NCI-H460 (cell line): ENCODE measurements at places on chromosomes 6 and 20.
A peak's percentile ranks its signal among the peaks of the same experiment; 100 is the strongest.

- DNase-seq = no peak
Observed at GRCh38 chr6:111280445-111280955, 193.2 kb downstream of the SLC16A10 start.

- no peak for DNase-seq
Observed at GRCh38 chr6:14921170-14921569, 324.7 kb upstream of the JARID2 start.

DNA sequence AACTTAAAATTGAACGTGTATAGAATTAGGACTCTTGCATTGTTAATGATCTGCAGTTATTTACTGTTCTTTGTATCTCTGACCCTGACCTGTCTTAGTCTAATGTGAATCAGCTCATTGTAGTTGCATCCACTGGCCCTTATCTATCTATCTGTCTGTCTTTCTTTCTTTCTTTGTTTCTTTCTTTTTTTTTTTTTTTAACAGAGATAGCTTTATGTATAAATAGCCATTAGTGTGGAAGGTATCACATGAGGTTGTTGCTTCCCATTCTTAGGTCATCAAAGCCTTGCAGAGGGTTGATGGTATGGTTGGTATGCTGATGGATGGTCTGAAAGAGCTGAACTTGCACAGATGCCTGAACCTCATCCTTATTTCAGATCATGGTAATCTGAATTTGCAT, 59.9 kb downstream of the ENPP1 start:
- DNase-seq = no peak

DNA sequence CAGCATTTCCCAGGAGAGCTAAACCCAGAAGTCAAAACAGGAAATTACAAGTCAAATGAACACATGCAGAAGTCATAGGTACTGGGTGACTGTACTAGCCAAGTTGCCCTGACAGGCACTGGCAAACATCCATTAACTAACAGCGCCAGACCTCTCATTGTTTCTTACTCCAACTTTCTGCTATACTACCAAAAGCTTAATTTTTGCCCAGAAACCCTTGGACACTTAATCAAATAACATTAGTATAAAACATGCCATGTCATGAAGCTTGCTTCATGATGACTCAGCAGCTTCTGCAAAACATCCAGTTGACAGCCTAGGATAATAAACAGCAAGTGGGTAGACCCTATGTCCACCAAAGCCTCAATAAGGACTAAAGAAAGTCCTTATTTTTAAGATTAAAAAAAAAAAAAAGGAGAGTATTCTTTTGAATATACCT, 3.5 kb downstream of the NUP153 start:
- DNase-seq = peak; percentile 20

GRCh38 chr6:31901415-31901952, 402 bp downstream of the ZBTB12 start:
- no peak for DNase-seq

DNA sequence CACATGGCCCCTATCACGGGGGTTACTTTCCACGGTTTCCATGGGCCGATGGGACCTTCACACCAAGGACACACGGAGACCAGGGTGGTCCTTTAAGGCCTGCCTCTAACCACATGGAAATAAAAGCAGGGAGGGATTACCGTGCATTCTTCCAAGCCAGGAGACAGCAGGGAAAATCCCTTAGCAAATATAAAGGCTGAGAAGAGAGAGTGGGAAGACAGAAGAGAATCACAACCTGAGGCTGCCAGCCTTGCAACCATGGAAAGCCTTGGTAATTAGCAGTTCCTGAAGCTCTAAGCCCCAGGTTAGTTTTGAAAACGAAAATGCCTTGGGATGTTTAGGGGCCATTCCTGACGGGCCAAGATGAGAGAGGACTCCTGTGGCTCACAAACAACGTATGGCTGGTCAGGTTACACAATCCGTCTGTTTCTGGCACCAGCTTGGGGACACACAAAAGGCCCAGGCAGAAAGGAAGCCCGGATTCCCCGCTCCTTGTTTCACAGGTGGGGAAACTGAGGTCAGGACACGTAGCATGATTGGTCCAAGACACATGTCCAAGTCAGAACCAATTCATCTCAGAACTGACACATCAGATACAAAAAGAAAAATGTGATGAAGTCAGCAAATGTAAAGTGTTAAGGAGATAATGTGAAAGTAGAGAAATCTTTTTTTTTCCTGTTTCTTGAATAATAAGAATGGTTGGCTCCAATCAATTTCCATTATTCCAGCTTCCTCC, 2.8 kb downstream of the PREX1 start:
- DNase-seq = no peak

DNA sequence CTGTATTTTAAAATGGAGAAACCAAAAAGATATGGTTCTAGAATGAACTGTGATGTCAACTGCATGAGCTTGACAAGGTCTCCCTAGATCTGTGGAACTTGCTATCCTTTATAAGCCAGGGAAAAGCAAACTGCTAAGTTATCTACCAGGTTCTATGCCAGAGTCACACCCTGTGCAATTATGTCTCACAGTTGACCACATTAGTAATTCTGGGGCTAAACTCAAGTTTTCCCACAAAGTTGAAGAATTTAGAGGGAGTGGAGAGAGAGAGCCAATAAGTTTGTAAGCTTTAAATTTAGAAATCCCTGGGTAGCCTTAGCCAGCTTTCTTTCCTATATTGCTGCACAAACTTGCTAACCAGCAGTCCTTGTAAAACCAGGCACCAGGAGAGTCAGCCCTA, 407.0 kb upstream of the SASH1 start:
- DNase-seq = no peak

- no peak for DNase-seq
Observed at GRCh38 chr6:119830494-119831295, 481.1 kb upstream of the MAN1A1 start.

GRCh38 chr20:60477958-60478357, 519.7 kb downstream of the CDH26 start:
- no peak for DNase-seq

- no peak for DNase-seq
Observed at GRCh38 chr6:129860908-129861665, at the start of gene TMEM244. TMEM244 (minus strand) TSS chr6:129861315; CDS start chr6:129861188, 127 bp downstream.

- DNase-seq = no peak
Observed at GRCh38 chr6:170561555-170561954, 7.4 kb downstream of the TBP start.

- DNase-seq = no peak
Observed at GRCh38 chr6:73964241-73964854, 268.3 kb downstream of the CD109 start.

- no peak for DNase-seq
Observed at GRCh38 chr6:94501516-94501915, 1075.8 kb upstream of the MANEA start.

DNA sequence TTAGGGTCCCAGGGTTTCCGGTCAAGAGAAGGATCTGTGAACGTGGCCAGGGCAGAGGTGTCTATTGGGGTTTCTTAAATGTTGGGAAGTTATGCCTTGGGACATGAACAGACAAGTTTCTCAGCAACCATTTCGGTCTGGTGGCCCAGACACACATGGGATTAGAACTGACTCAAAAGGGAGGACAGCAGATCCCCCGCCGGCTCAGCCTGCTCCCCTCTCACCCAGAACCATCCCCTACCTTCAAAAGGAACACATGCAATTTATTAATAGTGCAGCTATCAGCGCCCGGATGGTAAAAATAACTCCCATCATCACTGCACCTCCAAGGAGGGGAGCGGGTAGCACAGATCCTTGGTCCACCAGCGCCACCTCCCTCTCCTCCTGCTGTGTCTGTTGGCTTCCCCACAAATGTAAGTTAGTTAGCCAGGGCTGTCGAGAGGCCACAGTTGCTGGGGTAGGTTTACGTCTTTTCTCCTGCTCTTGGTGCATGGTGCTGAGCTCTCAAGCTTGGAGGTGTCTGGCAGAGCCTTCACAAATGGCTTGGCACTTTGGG, 77.1 kb downstream of the TRAM2 start:
- DNase-seq = no peak

- no peak for DNase-seq
Observed at GRCh38 chr6:2432292-2432691, 186.9 kb upstream of the GMDS start.

- DNase-seq = no peak
Observed at GRCh38 chr6:18513253-18513798, 126.2 kb downstream of the RNF144B start.

DNA sequence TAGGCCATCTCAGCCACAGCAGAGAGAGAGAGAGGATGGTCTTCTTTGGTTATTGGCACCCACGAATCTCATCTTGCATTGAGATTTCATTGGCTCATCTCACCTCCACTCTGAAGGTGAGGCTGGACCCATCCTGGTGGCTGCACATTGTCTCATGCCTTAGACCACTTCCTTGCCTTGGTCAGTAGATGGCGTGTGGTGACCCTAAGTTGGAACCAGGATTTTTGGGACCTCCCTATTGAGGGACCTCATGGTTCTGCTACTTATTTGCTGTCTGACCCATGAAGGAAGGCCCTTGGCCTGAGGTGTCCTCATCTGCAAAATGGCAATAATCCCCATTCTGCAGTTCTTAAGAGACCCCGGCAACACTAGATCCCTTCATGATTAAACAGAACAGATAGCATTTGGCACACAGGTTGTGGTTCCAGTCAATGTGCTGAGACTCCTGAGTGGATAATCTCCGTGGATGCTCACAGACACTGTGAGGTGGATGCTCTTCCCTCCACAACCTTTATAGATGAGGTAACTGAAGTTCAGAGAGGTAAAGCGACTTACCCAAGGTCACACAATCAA, 21.5 kb upstream of the AAR2 start:
- DNase-seq = peak; percentile 23

GRCh38 chr20:63831993-63832686, 1.1 kb upstream of the ZBTB46 start:
- no peak for DNase-seq

DNA sequence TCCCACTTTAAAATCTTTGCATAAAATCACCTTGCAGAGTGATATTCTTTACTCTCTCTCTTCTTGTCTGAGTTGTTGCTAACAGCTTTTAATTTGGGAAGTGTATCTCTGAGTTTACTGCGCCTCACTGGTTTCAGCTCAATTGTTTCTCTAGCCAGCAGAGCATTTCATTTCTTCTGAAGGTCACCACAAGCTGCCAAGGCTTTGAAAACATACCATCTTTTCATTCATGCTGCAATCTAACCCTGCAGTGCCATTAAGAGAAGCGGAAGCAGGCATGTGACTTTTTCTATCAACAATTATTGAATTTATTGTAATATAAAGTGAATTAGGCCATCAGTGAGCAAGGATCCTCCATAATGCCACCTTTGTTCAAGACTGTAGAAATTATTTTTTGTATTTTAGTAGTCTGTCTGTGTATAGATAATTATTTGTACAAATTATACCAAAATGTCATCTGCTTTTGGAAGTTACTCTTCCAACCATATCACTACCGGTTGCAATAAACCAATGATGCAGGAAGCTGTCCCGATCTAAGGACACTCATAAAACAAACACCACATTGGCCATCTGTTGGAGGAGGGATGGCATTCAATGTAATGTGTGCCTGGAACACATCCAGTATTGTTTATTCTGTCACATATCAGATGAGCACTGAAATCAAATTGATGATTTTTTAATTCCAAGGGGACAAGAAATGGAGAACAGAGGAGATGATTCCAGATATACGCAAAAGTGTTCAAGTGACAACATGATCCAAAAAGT, 26.8 kb downstream of the HS3ST5 start:
- no peak for DNase-seq

DNA sequence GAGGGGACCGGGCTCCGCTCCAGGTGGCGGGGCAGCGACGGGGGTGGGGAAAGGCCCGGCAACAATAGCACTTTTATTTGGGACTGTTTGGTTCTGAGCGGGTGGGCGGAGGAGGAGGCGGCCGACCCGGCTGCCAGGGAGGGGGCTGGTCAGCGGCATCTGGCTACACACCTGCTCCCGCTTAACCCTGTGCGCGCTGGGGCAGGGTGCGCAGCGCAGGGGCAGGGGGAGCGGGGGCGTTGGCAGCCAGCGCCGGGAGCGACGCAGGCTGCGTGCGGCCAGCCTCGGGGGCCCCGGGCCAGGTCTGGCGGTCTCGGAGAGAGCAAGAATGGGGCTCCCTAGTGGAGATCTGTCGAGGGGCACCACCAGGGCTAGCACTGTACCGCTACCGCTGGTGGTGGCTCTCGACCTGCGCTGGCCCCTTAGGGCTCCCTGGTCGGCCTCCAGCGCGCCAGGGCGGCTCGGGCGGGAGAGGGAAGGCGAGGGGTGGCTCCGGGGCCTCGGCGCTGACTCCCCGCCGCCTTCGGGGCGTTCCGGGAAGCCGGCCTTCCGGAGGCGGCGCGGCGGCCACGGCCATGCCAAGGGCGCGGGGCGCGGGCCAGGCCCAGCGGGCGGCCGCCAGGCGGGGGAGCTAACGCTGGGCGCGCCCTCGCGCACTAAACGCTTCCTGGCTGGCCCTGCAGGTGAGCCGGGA, 92.4 kb downstream of the NCR2 start:
- DNase-seq = peak; percentile 26

GRCh38 chr20:33111306-33111705, 31.9 kb downstream of the BPIFB4 start:
- DNase-seq = no peak

DNA sequence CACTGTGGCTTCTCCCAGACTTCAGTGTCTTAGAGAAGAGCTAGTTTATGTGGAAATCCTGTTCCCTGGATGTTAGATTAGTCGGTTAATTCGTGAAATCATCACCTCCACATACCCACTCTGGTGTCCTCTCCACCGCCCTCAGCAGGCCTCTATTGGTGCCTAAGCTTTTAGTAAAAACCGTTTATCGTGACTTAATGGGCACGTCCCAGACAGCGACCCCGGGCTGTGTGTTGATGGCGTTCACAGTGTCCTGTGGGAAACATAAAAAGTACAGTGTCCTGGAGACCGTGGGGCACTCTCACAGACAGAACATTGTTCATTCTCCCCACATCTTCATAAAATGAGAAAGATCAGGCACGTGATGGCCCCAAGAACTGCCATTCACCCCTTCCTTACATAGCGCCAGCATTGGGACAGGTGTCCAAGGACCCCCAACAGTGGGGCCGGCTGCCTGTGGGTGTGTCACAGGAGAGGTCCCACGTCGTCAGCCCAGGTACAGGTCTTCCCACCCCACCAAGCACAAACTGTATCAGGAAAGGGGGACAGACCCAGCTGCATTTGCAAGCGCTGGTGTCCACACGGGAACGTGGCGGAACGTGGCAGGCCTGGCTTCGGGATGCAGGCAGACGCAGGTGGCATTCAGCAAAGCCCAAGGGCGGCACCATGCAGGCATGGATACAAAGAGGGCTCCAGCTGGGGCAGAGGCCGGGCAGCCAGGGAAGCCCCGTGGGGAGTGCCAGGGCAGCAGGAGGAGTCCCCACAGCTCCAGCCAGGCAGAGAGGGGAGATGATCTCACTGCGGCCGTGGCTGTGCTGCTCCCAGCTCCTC, 237.7 kb downstream of the DLL1 start:
- DNase-seq = no peak

GRCh38 chr6:2939315-2940009, 31.9 kb downstream of the SERPINB6 start:
- DNase-seq = no peak

- peak; percentile 52 for DNase-seq
Observed at GRCh38 chr6:99119109-99120031, 171.6 kb upstream of the FBXL4 start.

GRCh38 chr6:65052626-65053025, 654.4 kb downstream of the EYS start:
- DNase-seq = no peak

- DNase-seq = no peak
Observed at GRCh38 chr20:9179867-9180266, 111.0 kb downstream of the PLCB4 start.

GRCh38 chr20:33909331-33909921, 84.3 kb upstream of the RALY start:
- DNase-seq = peak; percentile 23
